ENCODE measurements at places on chromosomes 5 and 9.

DNA sequence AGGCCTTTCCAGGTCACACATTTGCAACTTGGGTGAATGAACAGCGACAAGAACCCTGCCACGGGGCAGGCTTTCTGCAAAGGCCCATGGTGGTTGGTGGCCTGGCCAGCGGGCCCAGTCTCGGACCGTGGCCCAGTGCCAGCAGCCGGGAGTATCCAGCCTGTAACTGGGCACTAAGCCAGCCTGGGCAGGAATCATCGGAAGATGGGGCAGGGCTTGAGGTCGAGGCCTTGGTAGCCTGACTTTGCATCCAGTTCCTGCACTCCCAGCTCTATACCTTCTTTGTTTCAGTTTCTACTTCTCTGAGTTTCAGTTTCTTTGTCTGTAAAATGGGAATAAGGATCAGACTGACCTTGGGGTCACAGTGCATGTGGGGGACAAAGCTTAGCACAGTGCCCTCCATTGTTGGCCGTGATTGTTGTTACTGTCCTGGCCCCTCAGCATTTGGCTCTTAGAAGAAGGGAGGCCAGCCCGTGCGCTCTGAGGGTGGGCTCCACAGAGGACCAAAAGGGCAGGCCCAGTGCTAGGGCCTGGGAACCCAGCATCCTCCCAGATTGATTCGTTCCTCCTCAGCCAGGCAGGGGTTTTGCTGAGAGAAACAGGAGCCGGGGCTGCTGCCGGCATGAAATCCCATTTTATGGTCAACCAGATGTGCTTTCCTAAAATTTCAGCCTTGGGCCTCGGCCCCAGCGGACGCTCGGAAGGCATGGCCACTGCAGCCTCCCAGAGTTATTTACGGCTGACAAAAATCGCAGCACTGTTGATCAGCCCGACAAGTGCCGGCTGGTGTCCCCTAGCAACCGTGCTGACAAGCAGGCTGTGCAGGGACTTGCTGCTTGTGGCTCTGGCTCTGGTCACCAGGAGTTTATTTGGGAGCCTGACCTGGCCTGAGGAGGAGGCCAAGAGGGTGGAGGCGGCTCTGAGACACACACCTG is 43.6 kb downstream of the JADE2 start:
- no peak for DNase-seq

- DNase-seq = no peak
These were observed 64.8 kb upstream of the ZNF462 start for GRCh38 chr9:106798016-106798799.

GRCh38 chr5:9661316-9662015 is 31.3 kb upstream of the TAS2R1 start:
- no peak for DNase-seq

GRCh38 chr5:168288349-168289245 is 2.8 kb upstream of the WWC1 start:
- DNase-seq = no peak

Measured in effector CD8-positive, alpha-beta T cell (primary cell).